ENCODE measurements at places on chromosomes 2 and 18.
A peak's percentile ranks its signal among the peaks of the same experiment; 100 is the strongest.

GRCh38 chr18:4908328-4908727, 288.7 kb downstream of the AKAIN1 start:
- no peak for DNase-seq

GRCh38 chr2:24399434-24400206, 39.3 kb upstream of the ITSN2 start:
- no peak for DNase-seq

DNA sequence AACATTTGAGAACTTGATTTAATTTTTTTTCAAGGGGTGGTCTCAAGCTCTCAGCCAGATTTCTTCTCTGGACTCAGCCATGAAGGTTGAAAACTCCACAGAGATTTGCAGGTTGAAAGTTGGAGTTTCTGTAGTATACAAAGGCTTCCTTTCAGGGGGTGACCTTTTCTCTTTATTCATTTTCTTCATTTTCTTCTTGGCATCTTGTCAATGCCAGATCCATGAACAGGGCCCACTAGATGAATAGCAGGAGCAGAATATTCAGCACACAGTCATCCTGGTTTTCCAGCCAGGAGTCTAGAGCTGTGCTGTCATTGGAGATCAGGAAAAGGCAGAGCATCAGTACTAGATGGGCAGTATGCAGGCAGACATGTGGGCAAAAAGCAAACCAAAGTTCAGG, 62.0 kb downstream of the INSIG2 start:
- DNase-seq, result no peak

DNA sequence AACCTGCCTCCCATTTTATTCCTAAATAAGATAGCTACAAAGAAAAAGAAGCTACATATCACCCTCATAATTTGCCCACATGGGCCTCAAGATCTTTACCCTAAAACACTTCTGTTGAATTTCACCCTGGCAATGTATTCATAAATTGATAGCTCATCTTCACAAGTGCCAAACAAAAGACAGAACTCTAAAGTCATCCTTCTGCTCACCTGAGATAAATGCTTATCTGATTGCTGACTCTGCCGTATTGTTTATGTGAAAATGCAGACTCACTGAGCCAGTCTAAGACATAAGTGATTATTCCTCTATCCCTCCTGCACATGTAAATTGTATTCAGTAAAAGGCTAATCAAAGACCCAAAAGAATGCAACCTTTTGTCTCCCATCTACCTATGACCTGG, 2.0 kb downstream of the RDH14 start:
- DNase-seq, result no peak

DNA sequence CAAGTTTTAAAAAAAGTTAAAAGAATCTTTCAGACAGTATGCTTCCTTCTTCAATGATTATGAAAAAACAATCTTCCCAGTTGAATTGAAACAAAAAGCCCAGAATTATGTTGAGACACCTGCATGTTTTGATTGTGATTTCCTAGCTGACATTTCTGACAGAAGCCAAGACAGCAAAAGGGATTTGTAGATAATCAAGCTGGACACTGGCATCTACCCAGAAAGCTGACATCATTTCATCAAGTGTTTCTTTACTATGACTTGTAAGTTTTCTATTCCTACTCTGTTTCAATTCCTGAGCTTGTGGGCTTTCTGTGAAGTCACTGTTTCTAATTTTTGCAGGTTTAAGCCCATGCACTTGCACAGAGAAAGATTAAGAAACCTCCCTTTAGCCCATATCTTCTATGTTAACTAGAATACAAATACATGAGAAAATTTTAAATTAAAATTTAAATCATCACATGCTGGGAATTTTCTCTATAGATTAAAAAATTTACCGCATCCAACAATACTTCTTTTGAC, 82.9 kb upstream of the CCDC85A start:
- no peak for DNase-seq

DNA sequence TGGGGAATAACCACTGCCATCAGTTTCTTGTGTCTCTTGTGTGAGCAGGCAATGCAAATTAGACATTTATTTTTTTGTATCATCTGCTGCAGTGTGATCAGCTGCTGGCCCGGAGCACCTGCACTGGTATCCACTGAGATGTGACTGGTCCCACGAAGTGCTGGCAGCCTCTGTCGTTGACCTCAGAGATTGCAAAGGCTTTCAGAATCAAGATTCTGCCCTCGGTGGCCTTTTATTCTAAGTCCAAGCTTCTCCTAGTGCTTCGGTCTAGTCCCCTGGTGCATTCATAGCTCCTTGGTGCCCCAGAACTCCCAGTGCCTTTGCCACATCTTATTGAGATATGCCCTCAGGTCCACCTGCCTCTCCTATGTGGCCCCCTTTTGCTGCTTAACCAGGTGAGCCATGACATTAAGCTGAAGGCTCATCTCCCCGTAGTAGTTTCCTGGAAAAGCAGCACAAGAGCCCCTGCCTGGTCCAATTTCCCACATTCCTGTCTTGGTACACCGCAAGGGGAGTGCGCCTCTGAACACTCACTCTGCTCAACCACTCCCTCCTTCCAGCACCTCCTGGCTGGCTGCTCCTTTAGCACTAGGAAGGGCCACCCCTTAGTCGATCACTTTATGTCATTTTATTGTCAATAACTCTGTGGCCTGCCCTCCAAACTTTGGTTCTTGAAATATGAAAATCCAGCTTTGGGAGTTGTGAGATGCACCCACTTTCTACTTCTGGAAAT, 27.1 kb upstream of the MARCO start:
- DNase-seq, result no peak

DNA sequence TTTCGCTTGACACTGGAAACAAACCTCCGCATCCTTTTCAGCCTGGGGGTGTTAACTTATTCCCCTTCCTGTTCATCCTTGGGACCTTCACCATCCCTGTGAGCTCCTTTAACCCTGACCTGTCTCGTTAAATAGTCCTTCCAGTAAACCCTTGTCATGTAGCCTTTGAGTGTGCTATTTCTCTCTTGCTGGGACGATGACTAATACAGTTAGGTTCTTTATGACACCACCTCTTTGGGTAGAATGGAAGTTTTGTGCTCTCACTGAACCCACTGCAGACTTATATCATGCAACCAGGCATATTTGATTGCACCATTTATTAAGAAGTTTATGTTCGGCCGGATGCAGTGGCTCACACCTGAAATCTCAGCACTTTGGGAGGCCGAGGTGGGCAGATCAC, 40.5 kb upstream of the GAREM1 start:
- DNase-seq, result no peak

DNA sequence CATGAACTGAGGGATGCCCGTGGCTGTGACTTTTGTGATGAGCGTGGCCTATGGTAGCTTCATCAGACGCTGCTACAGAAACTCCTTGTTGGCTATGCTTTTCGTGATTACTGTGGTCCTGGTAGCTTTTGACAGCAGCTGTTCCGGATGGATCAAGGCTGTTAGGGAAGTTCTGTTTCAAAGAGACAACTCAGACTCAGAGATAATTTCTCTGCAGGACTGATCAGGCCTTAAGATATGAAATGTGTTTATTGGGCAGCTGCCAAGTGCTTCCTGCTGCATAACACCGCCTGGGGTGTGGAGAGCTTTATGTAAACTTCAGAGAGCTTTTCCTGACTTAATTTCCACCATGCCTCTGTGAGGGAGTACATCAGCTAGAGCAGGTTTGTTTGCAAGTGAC, 243.8 kb downstream of the TSN start:
- DNase-seq, result no peak

GRCh38 chr18:79405781-79406575, 10.2 kb downstream of the NFATC1 start:
- DNase-seq, result peak; percentile 80

DNA sequence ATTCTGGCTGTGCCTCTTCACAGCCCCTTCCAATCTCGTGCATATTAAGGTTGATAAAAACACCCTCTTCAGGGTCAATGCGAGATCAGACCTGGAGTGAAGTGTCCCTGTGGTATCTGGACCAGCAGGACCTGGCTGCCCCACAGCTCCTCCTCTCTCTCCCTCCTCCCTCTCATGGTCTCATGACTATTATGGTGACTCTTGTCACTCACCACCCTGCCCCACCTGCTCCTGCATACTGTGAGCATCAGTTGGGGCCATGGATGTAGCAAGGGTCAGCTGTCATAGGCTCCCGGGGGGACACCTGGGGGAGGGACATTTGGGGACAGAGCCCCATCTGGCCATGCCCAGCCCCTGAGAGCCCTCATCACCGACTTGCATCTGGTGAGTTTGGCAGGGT, 50.2 kb downstream of the ODC1 start:
- no peak for DNase-seq
